Fibroblast of upper back skin (primary cell): ENCODE measurements at places on chromosomes 1 and 21.
A peak's percentile ranks its signal among the peaks of the same experiment; 100 is the strongest.

DNA sequence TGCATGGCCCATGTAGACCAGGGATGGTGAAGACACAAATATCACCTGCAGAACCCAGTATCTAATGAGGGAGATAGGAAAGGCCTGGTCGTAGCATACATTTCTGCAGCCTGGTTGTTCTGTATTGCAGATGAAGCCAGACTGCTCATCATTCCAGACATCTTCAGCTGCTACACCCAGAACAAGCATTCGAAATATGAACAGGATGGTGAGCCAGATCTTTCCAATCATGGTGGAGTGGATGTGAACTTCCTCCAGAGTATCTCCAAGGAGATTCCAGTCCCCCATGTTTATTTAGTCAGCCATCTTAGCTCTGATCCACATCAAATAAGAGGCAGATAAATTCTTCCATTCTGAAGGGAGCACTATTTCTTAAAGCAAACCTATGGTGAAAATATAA, 2.7 kb upstream of the MYCBP start:
- DNase-seq, result no peak

GRCh38 chr1:34591751-34592629, 162.9 kb upstream of the GJB5 start:
- DNase-seq, result no peak

GRCh38 chr1:221711063-221711577, 30.8 kb downstream of the DUSP10 start:
- DNase-seq, result no peak

DNA sequence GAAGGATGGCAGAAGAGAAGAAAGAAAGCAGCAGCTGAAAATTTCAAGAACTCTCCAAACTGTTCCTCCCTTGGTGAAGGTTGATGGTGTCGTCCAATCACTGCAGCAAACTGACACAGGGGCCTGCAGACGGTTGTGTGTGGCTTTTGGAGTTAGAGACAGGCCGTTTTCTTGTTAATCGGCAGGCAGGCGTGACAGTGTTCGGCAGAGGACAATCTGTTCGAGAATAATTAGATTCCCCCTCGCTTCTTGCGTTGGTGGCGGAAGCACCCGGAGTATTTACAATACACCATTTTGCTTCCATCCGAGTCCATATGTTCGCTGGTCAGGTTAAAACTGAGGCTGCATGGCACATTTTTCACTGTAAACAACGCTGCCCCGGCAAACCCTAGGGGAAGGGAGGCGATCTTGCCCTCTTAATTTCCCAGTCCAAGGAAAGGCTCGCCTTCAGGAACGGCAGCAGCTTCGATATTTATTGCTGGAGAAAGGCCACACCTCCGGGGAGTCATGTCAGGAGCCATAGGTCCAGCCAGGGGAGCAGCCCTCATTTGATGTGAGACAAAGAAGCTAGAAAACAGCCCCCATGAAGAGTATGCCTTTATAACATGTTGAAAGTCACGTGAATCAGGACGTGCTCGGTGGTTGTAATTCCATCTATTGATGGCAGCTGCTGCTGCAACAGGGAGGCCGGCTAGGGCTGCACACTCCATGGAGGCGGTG, 360.1 kb downstream of the SMYD3 start:
- DNase-seq, result no peak

DNA sequence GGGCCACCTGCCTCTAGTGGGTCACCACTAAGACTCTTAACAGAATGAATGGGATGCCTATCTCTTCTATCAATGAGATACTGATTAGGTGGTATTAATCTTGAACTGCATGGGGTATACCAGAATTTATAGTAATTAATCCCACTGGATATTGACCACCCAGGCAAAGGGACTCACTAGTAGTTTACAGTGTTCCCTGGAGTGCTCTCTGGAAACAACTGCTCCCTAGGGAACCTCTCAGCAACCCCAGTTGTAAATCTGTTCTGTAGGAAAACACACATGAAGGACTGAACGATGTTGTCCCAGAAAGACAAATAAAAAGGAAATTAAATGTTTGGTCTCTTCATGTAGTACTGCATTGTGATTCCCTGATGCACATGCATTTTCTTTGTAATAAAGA, 430.5 kb downstream of the HLX start:
- DNase-seq, result no peak

GRCh38 chr1:18893120-18893519, 9.2 kb downstream of the ALDH4A1 start:
- DNase-seq, result no peak

DNA sequence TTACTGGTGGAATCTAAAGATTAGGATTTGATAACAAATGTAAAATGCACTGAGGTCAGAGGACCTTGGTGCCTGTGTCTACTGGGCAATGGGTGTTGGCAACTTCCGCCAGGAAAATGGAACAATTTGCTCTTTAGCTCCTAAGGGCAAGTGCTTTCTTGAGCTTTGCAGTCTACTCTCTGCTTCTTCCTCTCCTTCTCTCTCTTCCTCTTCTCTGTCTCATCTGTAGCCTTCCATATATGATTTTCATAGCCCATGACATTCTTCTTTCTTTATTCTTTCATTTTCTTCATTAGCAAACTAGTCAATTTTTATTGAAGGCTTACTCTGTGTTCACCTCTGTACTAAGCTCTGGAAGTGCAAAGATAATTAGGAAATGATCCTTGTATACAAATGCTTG, 35.5 kb downstream of the OVGP1 start:
- DNase-seq, result no peak

DNA sequence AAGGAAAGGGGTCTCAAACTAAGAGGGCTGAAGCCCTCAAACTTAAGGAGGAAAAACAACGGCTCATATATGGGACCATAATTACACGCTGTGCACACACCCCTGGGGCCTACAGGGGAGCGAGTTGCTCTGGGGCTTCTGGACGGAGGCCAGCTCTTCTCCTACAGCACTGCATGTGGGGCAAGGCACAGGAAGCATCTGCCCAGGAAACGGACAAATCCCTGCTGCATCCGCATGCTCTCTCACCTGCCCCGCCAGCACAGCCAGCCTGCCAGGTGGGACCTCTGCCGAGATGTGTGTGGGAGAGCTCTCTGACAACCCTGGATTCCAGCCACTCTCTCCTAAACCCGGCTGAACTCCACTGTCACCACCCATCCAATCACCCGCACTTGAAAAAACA, 54.1 kb downstream of the MRPL37 start:
- peak; percentile 77 for DNase-seq

GRCh38 chr1:215845234-215845891, 278.3 kb downstream of the KCTD3 start:
- peak; percentile 86 for DNase-seq

GRCh38 chr1:214451596-214451995, 99.8 kb downstream of the PTPN14 start:
- DNase-seq, result peak; percentile 59

DNA sequence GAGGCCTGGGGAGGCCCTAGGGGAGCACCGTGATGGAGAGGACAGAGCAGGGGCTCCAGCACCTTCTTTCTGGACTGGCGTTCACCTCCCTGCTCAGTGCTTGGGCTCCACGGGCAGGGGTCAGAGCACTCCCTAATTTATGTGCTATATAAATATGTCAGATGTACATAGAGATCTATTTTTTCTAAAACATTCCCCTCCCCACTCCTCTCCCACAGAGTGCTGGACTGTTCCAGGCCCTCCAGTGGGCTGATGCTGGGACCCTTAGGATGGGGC, 5.2 kb downstream of the ELF3 start:
- no peak for DNase-seq

DNA sequence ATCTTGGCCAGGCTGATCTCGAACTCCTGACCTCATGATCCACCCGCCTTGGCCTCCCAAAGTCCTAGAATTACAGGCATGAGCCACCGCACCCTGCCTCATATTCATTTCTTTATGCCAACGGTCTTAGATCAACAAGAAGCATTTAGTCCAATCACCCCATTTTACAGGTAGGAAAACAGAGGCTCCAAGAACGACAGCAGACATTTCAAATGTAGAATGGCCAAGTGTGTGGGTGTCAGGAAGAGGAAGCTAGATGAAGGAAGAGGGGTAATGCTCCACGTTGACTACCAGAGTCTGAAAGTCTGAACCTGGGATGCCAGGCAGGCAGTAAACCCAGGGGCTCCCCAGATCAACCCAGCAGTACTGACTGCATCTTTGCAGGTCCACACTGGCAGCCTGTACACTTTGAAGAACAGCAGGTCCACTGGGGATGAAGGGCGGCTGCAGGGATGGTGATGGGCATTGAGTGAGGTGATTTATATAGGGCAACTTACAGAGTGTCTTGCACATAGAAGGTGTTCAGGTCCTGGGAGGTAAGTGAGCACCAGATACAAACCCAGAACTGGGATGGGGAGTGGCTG, 120.2 kb downstream of the EPHB2 start:
- DNase-seq, result no peak

- no peak for DNase-seq
Observed at GRCh38 chr1:204883405-204883804, 12.7 kb downstream of the NFASC start.

GRCh38 chr1:76317299-76317900, 242.9 kb downstream of the ST6GALNAC3 start:
- DNase-seq, result peak; percentile 13

DNA sequence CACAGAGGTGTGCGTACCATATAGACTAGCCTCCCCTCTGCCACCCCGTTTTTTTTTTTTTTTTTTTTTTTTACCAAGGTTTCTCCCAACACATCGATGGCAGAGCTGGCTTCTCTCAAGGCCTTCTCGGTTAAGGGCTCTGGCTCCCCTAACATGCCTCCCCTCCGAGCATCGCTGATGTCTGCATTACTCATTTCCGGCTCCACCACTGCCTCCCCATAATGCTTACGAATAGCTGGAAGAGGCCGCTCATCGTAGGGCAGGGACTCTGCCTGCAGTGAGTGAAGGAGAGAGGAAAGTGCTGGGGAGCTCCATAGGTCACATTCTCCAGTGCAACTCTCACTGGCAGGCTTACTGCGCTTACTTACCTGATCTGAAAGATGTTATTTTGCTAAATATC, 20.6 kb downstream of the CEP104 start:
- no peak for DNase-seq

DNA sequence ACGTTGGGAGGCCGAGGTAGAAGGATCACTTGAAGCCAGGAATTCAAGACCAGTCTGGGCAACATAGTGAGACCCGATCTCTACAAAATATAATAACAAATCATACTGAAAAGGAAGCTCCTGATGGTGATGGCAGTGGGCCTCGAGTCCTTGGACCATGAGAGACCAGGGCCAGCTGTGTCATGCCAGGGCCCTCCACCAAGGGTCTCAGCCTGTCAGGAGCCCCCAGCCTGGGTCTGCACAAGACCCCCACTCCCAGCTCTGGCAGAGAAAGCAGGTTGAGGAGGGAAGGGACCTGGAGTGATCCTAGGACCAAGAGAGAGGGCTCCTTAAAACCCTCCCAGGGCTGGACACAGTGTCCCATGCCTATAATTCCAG, 6.7 kb upstream of the CTRC start:
- DNase-seq, result no peak

GRCh38 chr1:16055613-16056520, 12.3 kb downstream of the CLCNKB start:
- DNase-seq, result peak; percentile 66

- no peak for DNase-seq
Observed at GRCh38 chr1:78234496-78234895, 188.7 kb downstream of the GIPC2 start.

GRCh38 chr1:208112401-208112800, 131.8 kb downstream of the PLXNA2 start:
- no peak for DNase-seq

DNA sequence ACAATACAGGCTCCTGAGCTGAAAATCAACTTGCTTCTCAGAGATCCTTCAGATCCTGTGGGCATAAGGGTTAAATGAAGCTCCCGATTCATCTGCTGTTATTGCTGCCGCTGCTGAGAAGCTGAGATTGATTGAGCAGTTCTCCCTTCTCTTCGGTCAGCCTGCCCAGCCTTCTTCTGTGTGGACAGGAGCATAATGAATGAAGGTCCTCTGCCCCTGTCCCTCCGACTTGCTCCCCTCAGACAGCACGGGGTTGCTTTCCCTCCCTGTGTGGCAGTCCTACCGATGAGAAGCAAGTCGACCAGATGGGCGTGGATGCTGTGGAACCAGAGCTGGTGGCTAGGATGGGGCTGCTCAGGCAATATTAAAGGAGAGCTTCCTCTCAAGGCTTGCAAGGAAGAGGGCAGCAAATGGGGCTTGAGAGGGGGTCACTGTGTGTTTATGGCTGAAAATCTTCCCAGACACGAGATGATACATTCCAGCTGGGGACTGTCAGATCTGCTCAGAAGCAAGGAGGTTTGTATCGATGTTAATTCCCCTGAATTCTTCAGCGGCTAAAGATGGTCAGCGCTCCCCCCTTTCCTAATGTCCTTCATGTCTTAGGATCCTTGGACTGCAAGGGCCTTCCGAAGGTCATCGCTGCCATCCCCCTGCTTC, 63.9 kb upstream of the GOLT1A start:
- DNase-seq, result no peak

DNA sequence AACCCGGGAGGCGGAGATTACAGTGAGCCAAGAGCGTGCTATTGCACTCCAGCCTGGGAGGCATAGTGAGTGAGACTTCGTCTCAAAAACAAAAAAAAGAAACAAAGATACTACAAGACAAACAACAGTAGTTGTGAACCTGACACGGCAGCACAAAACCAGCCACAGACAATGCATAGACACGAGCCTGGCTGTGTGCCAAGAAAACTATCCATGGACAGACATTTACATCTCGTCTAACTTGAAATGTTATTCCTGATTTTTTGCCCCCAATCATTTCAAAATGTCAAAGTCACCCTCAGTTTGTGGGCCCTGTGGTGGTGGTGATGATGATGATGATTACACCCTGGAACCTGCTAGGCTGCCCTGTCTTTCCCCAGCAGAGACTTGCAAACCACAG, 6.3 kb downstream of the KLHL21 start:
- no peak for DNase-seq

DNA sequence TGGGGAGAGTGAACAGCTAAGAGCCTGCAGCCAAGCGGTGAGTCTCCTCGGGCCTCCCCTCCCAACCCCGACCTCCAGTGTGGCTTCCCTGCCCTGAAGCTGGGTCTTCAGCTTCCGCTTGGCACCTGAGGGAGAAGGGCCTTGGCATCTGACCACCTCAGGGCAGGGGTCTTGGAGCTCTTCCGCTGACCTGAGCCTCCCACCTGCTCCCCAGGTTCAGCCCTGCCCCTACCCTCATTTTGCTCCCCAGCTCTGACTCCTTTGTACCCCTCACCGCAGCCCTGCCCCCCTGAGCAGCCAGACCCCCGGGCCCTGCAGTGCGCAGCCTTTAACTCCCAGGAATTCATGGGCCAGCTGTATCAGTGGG, 4.9 kb downstream of the ADAMTSL4 start:
- DNase-seq, result no peak

- no peak for DNase-seq
Observed at GRCh38 chr21:29205988-29206387, 75.5 kb downstream of the MAP3K7CL start.

- no peak for DNase-seq
Observed at GRCh38 chr1:88398338-88398737, 285.7 kb upstream of the PKN2 start.
